Thoracic aorta (tissue), 2 donors: ENCODE measurements at places on chromosomes 5 and 9. TPM values are rescaled to one million over a fixed set of nuclear protein-coding genes. Genes with fewer than 3 reads are reported as not detected.
A peak's percentile ranks its signal among the peaks of the same experiment; 100 is the strongest.

DNA sequence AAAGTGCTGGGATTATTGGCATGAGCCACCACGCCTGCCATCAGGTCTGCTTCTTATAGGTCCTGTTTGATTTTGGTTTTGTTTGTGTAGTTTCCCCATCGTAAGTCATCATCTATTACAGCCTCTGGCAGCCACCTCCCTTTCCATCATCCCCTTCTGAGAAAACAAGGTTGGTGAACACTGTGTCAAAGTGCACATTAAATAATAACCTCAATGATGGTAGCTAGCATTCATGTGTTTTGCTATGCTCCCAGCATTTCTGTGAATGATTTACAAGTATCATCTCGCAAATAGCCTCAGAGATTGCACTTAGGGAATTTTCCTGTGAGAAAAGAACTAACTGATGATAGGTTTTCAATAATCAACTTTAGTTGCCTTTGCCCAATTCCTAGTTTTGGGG is 9.9 kb downstream of the PRUNE2 start:
- no peak overlapping the region for H3K4me3 ChIP-seq
- peak overlapping the region; percentile 88 for H3K27ac ChIP-seq
- DNase-seq, result no peak
- H3K27me3 ChIP-seq, result no peaks in the 10 kb centered on the region
- H3K4me1 ChIP-seq, result peaks cover 82% of the 10 kb centered on the region

SNCAIP gene
- total RNA-seq, result 4.5 TPM

GRCh38 chr5:102231693-102232619 is 64.1 kb downstream of the SLCO4C1 start:
- no peak for DNase-seq
- no peaks in the 10 kb centered on the region for H3K36me3 ChIP-seq
- no peak overlapping the region for H3K27ac ChIP-seq
- no peak overlapping the region for H3K4me3 ChIP-seq

DNA sequence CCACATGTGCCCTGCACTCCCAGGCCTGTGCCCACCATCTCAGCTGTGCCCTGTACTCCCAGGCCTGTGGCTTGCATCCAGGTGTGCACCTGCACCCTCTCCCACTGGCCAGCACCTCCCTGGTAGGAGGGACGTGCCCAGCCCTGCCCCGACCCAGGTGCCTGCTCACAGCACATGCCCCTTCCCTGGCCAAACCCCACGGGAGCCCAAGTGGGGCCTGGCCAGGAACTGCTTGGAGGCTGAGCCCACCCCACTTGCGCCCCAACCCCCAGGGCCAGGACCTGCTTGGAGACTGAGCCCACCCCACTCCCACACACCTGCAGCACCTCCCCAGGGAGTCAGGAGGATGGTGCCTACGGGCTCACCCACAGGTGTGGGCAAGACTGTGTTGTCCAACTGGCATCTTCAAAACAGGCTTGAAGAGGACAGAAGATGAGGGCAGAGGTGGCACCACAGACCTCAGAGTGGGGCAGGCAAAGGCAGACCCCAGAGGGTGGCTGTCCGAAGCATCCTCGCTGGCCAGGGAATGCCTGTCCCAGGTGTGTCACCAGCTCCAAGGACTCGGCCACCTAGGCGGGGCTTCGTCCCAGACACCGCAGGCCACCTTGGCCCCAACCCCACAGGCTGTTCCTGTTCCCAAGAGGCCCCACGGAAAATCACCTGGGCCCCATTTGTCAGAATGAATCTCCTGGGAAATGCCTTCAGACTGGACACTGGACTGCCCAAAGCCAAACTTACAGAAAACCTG is 10.8 kb downstream of the ZDHHC11B start:
- DNase-seq, result no peak
- no peak overlapping the region for H3K4me3 ChIP-seq
- no peaks in the 10 kb centered on the region for H3K36me3 ChIP-seq
- H3K4me1 ChIP-seq, result no peaks in the 10 kb centered on the region
- no peaks in the 10 kb centered on the region for H3K27me3 ChIP-seq

SH3PXD2B gene
- 31.4 TPM for total RNA-seq

DNA sequence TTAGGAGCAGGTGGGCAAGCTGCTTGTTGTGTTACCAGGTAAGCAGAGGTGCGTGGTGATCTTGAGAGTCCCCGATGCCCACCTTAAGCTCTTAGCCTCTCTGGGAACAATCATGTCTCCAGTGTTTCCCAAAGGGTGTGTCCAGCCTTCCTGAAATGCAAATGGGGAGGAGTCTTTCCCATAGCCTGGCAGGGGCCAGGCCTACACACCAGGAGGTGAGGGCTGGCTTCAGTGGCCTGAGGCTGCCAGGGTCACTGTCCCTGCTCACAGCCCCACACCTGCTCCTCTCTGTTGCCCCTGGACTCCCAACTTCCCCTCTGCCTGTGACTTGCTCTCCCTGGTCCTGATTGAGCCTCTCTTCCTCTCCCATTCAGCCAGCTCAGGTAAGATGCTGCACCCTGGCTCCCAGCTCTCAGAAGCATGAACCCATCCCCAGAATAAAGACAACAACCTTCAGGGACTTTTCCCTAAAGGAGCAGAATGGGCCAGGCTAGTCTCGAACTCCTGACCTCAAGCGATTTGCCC is 65.7 kb upstream of the PHYKPL start:
- no peak overlapping the region for H3K27ac ChIP-seq
- no peak for DNase-seq
- no peak overlapping the region for H3K4me3 ChIP-seq
- no peaks in the 10 kb centered on the region for H3K36me3 ChIP-seq
